ENCODE measurements at places on chromosomes 7 and 10.

GRCh38 chr7:80968606-80969005, 49.8 kb upstream of the SEMA3C start:
- DNase-seq = no peak

- DNase-seq = peak; percentile 84
Measured at GRCh38 chr7:44309271-44310091, 15.9 kb downstream of the CAMK2B start.

GRCh38 chr10:128463991-128464760, 338.0 kb upstream of the MKI67 start:
- peak; percentile 67 for DNase-seq

DNA sequence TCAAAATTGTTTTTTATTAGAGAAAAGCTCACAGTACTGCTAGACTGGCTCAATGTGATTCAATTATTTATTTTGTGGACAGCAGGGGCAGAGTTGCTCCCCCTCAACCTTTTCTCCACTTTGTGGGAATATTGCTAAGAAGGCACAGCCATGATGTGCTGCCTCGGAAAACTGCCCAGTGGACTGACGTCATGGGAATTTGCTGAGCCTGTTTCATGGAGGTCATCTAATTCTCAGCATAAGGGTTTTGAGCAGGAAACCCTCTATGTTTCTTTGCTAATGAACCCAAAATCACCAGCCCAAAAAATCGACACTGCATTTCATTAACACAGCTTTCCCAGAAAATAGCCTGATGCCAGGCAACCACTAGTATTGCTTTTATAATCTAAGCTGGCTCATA, 228.8 kb upstream of the FAM3C start:
- no peak for DNase-seq

GRCh38 chr10:71923138-71923692, 41.0 kb upstream of the CHST3 start:
- peak; percentile 17 for DNase-seq

- no peak for DNase-seq
Measured at GRCh38 chr7:52668435-52668834, 367.0 kb upstream of the POM121L12 start.

GRCh38 chr7:98321301-98321700, 39.8 kb downstream of the BRI3 start:
- DNase-seq = no peak

DNA sequence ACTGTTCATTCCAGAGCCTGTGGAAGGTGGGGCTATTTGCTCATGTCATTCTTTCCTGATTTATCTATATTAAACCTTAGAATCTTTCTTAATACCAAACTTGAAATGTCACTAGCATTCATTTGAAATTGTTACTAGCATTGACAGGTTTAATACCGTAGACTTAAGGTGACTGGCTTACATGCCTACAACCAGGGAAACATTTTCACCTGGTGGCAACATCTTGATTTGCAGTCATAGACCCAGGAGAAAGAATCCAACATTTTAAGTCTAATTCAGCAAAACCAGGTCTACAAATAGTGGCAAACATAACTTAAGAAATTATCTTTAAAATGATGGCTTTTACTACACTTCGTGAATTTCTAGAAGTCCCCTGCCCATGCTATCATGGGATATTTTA, 353.7 kb downstream of the HTR7 start:
- DNase-seq = peak; percentile 47

GRCh38 chr7:47511699-47512370, 70.1 kb downstream of the TNS3 start:
- no peak for DNase-seq

DNA sequence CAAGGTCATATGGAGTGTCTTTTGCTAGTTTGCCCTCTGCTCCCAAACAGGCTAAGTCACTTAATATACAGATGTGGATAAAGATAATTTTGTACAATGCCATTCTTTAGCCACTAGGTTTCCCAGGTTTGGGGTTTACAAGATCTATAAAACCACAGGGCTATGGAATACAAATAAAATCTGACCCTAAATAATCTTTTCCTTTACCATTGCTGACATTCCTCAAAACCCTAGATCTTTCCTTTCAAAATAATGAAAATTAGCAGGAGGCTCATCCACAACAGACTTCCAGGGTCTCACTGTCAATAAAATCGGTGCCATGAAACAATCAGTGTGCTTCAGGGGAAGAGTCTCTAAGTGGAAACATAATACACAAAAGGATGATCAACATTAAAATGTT, 148.4 kb downstream of the CPEB3 start:
- no peak for DNase-seq

DNA sequence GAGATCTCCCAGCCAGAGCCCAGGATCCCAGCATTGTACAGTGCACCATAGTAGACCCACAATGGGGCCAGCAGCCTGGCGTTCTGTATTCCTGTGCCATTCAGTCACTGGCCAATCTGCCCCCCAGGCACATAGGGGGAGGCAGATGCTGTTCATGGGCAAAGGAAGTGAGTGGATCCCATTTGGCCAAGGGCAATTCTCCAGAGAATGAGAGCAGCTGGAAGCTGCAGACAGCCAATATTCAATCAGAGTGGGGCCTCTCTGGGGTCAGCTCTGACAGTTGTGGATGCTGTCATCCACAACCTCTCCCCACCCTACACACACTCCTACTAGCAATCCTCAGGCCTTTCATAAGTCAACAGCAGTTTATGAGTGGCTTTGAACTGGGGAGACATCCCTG, 17.5 kb downstream of the STEAP1B start:
- no peak for DNase-seq

- no peak for DNase-seq
Measured at GRCh38 chr7:28361551-28361950, 50.8 kb upstream of the CREB5 start.

DNA sequence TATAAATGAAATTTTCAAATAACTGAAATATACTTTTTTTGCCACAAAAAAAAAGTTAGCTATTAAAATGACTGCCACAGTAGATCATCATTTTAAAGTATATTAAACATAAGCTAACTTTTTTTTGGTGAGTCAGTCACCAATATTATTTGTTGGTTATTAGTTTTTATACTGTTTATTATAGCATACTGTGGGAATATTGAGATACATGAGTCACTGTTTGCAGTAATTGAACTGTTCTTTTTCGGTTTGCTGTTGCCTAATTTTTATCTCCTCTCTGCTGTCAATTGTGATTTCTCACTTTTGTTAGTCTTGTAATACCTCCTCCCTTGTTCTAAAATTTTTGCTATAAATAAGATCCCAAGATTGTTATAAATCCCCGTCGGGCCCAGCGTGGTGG, 45.7 kb downstream of the BTAF1 start:
- DNase-seq = no peak

DNA sequence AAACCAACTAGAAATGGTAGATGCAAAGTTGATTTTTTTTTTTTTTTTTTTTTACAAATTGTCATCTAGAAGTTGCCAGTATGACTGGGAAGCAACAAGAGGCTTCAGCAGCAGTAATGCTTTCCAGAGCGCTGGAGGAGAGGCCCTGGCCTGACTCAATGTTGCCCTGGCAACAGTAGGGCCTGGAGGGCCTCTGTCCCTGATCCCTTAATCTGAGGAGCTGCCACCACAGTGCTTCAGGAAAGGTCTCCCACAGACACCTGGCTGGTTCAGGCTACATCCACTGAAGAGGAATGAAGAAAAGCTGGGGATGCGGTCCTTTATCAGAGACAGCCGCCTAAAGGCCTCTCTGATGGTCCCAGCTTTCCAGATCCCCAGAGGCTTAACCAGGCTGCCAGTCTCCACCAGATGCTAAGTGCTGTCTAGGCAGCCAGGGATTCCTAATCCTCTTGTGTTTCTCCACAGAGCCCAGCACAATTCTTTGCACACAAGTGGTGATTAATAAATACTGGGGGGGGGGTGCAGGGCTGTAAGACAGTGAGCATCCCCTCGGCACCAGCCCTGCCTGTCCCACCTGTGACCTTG, 33.7 kb downstream of the ZNF777 start:
- DNase-seq = no peak

All from GM23338 (cell line).